ENCODE measurements at places on chromosomes 2 and 18.

DNA sequence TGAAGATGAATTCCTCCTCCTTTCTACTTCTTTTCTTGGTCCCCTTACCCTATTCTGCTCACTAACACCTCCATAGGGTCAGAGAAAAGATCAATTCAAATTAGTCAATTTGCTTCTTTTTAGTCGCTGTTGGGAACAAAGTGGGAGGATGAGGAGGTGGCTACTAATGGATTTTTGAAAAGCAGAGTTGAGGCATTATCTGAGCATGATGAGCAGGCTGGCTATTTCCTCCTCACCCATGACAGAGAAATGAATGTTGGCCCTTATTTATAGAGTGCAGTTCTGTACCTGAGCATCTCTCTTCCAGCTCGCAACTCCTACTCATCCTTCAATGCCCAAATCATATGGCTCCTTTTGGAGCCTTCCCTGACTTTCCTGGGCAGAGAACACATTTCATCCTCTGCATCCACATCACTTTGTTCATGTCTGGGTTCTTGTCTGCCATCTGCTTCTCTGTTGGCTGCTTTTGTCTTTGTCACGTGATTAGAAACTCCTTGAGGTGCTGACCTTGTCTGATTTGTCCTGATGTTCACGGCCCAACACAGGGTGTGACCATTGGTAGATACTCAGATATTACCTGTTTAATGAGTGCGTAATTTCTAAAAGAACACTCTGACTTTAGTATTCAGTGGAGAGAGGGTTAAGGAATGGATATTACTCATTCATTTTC lies 45.9 kb downstream of the CYRIA start:
- DNase-seq, result no peak

DNA sequence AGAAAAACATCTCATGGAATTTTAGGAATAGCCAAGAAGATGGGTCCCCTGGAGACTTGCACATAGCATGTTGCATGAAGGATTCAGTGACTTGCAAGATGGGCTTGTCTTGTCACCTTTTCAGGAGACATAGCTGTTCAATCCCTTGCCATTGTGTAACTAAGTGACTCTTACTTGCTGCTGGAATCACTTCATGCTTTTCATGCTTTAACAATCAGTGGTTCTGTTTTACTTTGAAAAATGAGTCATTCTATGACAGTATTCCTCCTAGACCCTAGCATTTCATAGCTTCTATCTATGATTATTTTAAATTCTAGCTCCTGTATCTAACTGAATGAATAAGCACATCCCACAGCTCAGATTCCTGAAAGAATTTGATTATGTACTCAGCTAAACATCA lies 2.8 kb downstream of the KYNU start:
- DNase-seq, result peak; percentile 36

- DNase-seq, result no peak
Observed at GRCh38 chr2:229622495-229623355, 91.6 kb downstream of the DNER start.

DNA sequence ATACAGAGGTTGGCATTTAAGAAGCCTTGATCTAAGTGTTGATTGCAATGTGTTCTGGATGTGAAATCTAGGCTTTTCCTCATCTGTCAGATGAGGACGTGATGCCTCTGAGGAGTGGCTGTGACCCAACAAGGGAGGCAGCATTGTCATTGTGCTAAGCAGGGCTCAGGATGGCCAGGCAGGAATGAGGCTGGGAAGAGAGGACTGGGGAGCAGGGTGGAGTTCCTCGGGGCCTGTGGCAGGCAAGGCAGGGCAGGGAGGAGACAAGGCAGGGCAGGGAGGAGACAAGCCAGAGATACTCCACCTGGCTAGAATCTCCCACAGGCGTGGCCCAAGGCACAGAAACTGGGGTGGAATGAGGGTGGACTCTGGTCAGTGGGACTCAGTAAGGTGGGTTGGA lies 116.6 kb downstream of the RPIA start:
- DNase-seq, result no peak

DNA sequence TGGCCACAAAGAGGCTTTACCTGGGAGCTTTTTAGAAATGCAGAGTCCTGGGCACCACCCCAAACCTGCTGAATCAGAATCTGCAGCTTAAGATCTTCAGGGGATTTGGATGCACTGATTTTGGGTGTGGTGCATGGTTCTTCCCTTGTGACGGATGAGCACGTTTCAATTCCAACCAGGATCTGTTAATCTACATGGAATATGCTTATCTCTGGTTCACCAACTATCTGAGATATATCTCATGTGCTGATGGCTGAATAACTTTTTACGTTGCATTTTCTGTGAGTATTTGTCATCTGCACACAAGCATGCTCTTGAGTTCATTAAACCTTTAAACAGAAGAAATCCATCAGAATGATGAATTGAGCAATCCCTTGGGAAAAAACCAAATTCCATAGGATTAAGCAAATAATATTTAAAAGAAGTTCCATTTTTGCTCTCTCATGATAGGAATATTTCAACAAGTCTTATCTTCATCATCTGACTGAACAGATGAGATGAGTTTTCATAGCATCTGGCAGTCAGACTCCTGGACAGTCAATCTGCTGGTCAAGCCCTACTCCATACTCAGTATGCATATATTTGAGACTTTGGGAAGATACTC lies 120.6 kb downstream of the PLB1 start:
- DNase-seq, result no peak

- no peak for DNase-seq
Observed at GRCh38 chr2:146295080-146295670, 1549.7 kb upstream of the ACVR2A start.

DNA sequence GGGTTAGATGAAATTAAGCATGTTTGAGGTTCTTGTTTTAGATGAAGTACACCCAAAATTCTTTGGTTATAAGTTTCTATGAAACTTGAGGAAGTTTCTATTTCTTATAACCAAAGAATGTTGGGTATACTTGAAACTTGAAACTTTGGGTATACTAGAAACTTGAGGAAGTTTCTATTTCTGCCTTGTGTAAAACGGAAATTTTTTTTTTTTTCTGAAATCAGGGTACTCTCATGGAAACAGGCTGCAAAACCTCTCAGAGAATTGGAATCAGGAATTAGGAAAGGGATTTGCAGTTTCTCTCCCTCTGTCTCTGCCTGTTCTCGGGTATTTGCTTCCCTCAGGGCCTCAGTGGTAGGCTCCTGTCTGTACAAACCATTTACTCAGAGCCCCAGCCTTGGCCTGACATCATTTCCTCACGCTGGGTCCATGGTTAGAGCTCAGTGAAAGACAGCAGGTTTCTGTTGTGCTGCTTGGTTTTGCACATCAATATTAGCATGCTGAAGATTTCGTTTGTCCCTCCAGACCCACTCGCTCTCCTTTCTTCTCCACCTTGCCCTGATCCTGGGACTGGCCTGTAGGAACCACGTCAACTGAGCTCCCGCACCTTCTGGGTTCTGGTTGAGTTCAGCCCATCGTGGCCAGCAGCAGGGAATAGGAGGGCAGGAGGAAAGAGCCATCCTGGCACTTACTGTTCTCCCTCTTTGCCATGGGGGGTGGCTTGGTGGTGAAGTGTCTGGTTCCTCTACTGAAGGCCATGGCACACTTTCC lies 106.4 kb downstream of the POLR1A start:
- no peak for DNase-seq

DNA sequence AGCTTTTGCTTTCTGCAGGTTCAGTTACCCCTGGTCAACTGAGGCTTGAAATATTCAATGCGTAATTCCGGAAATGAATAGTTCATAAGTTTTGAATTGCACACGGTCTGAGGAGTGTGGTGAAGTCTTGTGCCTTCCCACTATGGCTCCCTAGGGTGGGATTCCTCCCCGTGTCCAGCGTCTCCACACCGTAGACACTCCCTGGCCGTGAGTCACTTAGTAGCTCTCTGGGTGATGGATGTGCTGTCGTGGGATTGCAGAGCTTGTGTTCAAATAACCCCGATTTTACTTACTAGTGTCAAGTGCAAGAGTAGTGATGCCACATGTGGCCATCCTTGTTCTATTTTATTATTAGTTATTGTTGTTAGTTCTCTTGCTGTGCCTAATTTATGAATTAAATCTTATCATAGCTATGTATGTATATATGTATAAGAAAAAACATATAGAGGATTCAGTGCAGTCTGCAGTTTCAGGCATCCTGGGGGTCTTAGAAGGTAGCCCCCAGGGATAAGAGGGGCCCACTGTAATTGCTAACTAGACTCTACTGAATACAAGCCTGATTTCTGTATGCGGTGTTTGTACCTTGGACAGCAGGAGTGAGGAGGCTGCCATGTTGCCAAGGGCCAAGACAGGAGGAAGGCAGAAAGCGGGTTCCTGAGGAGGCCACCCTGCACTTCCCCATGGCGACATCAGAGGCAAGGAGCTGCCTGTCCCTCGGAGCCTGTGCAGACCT lies 47.7 kb upstream of the PDIA6 start:
- DNase-seq, result no peak

DNA sequence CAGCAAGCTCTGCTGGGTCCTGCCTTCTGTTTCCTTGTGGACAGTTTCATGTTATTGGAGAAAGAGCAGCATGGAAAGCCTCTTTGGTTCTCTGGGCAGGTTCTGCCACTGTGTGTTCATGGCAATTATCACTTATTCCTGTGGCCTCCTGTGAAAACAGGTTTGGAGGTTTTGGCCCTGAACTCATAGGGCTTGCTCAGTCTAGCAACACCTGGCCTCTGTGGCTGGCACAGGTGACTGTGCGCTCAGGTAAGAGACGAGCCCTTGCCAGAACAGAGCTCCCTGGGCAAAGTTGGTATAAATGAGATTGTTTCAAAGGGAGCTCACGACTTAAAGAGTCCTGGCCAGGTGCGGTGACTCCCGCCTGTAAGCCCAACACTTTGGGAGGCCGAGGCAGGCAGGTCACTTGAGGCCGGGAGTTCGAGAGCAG lies 5.7 kb downstream of the CEP68 start:
- DNase-seq, result no peak

DNA sequence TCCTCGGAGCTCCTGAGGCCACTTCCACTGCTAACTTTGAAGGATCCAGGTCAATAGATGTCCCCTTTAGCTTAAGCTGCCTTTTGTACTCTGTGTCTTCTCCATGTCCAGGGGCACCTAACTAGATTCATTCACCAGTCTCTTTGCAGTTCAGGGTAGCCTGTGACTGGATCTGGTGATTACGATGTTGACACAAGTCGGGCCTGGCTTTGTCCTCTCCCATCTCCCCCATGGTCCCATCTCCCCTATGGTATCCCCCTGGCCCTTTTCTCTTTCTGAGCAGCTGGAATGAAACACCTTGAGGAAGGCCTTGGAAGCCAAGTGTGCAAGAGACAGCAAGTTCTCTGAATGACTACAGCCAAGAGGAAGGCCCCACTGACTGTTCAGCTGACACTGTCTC lies 417.9 kb upstream of the SMIM21 start:
- no peak for DNase-seq

- DNase-seq, result no peak
Observed at GRCh38 chr2:224838335-224838734, 122.2 kb upstream of the CCDC195 start.

GRCh38 chr2:16173893-16174692 lies 233.7 kb downstream of the MYCN start:
- no peak for DNase-seq

DNA sequence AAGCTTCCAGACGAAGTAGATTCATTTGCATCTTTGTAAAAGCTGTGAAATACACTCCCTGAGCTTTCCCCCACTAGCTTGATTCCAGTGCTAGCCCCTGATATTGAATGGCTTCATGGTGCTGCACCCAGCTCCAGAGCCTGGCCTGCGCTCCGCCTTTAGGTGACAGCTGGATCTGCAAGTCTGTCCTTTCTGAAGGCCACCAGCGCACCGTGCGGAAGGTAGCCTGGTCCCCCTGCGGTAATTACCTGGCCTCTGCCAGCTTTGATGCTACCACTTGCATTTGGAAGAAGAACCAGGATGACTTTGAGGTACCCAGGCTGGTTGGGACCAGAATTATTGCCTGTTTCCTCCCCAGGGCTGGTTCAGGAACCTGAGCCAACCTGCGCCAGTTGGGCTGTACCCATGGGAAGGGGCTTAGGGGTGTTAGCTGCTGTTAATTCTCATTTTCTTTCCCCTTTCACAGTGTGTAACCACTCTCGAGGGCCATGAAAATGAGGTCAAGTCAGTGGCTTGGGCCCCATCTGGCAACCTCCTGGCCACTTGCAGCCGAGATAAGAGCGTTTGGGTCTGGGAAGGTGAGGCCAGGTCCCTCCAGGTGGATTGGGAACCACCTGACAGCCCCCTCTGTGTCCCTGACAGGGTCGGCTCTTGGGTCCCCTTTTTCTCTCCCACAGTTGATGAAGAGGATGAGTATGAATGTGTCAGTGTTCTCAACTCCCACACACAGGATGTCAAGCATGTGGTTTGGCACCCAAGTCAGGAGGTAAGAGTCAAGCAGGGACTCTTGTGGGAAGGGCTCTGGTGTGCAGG lies 1.3 kb downstream of the CIAO1 start:
- DNase-seq, result no peak

DNA sequence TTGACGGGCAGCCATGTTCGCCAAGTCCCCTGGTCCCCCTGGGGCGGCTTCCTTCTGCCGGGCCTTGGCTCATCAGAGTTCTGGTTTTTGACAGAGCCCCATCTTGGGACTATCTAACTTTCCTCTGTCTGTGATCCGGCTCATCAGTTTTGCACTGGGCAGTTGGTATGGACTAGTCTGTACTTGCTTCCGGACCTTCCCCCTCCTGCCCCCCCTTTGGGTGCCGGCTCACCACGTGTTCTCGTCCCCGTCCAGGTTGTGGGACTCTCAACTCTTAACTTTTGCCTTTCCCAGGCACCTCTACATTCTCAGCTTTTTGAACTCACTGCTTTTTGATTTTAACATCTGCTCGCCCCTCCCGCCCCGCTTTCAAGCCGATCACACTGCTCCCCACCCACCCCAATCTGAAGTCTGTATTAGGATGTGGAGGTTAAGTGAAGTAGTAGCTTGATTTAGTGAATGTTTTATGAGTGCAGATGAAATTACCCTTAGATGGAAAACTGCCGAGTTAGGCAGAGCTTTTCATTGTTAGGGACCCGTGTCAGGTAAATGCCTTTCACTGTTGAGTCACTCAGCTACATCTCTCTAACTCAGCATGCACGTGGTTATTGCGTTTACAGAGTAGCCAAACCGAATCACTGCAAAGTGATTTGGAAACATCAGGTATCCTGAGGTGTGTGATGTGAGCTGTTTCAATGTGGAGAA lies 874 bp downstream of the WDR43 start:
- DNase-seq, result no peak

DNA sequence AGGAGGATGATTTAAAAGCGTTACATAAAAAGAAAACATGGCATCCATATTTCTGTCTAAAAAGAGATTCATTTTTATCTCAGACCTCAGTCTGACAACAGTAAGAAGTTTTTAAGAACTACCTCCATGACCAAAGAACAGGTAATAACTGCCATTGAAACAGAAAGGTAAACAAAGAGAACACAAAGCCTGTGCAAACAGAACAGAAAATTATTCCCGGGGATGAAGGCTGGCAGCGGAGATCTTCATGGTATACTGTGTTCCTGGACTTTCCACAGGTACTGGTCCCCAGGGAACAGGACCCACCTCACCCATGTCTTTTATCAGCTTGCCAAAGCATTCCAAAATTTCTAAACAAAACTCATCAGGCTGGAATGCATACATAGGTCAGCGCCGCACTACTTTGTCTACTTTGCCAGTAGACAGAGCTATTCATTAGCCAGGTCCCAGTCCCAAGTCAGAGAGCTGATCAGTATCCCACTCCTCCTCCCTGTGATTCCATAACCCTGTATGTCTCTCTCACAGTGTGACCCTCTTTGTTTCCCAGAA lies 277.3 kb downstream of the MBD2 start:
- DNase-seq, result no peak

Measured in putamen (tissue), 1 donor.